ENCODE measurements at places on chromosomes 3 and 15. TPM values are rescaled to one million over a fixed set of nuclear protein-coding genes. Genes with fewer than 3 reads are reported as not detected.

DNA sequence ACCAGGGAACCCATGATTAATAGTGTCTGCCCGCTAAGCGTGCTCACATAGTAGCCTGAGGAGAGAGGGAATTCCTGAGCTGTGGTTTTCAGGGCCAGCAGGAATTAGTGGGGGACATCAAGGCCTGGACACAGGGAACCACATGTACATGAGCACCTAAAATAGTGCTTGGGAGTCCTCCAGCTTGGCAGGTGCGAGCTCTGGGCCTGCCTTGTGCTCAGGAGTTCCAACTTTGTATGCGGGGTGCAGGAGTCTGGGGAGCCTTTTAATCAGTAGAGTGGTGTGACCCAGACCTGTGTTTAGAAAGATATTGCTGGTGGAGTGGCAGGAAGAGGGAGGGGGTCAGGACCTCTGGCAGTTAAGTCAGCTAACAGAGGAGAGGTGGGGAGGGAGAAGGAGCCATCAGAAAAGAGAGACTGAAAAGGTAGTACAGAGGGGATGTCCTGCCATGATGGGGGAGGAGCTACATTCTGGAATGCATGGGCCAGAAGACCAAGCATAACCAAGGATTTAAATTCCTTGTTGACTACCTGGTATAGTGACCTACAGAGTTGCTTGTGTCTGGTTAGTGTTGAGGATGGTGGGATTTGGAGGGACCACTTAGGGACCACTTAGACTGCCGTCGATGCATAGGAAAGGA lies 1.9 kb downstream of the DAG1 start:
- no peak for DNase-seq

DNA sequence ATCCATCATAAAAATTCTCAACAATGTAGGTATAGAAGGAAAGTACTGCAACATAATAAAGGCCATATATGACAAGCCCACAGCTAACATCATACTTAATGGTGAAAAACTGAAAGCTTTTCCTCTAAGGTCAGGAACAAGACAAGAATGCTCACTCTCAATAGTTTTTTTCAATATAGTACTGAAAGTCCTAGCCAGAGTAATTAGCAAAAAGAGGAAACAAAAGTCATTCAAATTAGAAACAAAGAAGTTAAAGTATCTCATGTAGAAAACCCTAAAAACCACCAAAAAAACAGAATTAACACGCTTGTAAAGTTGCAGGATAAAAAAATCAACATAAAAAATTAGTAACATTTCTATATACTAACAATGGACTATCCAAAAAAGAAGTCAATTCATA lies 61.8 kb downstream of the MYH15 start:
- no peak for DNase-seq

- no peak for DNase-seq
These were observed 511.0 kb downstream of the GRM7 start for GRCh38 chr3:7371693-7372572.

CPNE9 gene
- 0.19 TPM for polyA plus RNA-seq

DNA sequence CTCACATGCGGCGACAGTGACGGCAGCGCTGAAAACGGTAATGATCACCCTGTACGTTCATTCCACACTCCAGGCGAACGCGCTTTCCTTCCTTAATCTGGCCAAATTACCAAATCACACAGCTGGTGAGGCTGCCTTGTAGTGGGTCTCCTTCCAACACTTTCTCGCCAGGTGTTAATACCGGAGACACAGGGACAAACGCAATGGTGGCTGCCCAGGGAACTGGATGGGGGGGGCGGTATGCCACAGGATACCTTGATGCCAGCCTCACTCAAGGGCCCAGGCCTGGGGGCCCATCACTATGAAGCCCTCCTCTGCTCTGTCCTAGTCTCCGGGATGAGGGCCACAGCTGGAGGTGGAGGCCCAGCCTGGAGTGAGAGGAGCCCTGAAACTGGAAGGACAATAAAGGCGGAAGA lies 1.4 kb upstream of the CAMK2N2 start:
- no peak for DNase-seq

GRCh38 chr15:34708422-34708821 lies 46.4 kb downstream of the GJD2 start:
- DNase-seq = no peak

DNA sequence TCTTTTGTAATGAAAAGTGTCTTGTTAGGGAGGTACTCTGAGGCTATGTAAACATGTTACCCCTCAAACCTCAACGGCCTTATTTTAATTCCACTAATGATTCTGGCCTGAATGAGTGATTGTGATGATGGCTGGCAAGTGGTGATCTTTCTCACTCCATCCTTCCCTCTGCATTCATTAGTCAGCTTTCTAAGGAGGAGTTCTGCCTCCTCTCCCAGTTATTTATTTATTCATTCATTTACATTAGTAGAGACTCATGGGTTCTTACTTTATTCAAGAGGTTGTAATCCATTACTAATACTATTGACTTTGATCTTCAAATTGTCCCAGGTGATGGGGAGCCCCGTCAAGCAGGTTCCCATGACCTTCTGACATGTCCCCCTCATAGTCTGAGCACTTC lies 35.3 kb downstream of the GNB5 start:
- DNase-seq = no peak

- no peak for DNase-seq
These were observed 30.2 kb downstream of the BCL2L10 start for GRCh38 chr15:52082197-52083036.

- no peak for DNase-seq
These were observed 62.2 kb upstream of the AKAP13 start for GRCh38 chr15:85318048-85318731.

DNA sequence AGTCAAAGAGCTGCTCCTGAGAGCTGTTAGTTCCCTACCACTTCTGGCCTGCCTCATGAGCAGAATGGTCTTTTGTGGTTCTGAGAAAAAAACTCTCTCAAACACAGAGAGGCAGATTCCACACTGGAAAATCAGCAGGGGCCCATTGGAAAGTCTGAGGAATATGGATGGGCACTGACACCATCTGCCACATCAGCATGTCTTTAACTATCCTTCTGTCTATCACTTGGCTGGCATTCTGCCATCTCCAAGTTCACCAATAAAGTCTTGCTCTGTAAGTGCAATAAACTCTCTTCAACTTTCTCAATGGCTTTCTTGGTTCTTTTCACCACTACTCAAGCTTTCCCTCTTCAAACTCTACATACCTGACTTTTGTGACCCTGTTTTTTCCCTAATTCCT lies 101.3 kb upstream of the GALNT15 start:
- no peak for DNase-seq

- no peak for DNase-seq
These were observed 138.3 kb downstream of the DIPK2A start for GRCh38 chr3:144109944-144110343.

DNA sequence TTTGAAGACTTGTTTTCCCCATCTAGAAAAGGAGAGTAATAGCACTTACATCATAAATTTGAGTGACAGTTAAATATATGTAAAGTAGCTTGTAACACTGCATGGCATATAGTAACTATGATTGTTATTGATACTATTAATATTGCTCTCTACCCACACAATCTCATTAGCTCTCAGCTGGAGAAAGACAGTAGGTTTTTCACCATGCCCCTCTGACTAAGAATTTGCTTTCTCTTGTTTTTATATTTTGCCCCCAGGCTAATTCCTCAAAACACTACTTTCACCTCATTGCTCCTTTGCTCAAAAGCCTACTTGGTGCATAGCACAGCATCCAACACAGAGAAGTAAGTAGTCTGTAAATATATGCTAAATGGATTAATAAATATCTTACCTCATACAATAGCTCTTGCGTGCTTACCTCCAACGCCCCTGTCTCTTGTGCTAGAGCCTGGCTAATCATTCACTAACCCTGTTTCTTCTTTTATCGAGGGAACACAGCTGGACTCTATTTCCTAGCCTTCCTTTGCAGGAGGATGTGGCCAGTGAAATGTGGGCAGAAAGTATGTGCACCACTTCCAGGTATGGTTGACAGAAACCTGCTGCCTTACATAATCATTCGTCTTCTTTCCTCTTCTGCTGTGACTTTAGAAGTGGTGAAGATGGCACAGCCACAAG lies 190.0 kb downstream of the PLCH1 start:
- no peak for DNase-seq

Measured in kidney (tissue), 22 donors.